ENCODE measurements at places on chromosomes 4 and X. TPM values are rescaled to one million over a fixed set of nuclear protein-coding genes. Genes with fewer than 3 reads are reported as not detected.

DNA sequence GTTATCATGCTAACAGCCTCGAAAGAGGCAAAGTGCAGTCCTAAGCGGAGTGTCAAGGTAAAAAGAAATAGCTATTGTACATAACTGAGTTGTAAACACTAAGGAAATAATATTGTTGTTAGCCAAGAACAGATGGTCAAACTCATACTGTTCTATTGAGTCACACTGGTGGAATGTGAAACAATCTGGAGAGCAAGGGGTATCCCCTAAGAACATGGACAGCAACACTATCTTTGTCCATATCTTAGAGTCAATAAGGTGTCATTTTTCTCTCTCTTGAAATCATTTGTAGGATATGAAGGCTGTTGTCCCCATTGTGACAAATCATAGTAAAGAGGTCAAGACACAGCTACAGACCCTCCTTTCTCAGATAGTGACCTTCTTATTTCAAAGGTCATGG, 4.5 kb upstream of the PDGFC start:
- DNase-seq = peak; percentile 34

POF1B gene
- not detected for total RNA-seq

- DNase-seq = no peak
These were observed 31.5 kb downstream of the GPC3 start for GRCh38 chrX:133953785-133954355.

TMPRSS11B gene
- not detected for total RNA-seq

DNA sequence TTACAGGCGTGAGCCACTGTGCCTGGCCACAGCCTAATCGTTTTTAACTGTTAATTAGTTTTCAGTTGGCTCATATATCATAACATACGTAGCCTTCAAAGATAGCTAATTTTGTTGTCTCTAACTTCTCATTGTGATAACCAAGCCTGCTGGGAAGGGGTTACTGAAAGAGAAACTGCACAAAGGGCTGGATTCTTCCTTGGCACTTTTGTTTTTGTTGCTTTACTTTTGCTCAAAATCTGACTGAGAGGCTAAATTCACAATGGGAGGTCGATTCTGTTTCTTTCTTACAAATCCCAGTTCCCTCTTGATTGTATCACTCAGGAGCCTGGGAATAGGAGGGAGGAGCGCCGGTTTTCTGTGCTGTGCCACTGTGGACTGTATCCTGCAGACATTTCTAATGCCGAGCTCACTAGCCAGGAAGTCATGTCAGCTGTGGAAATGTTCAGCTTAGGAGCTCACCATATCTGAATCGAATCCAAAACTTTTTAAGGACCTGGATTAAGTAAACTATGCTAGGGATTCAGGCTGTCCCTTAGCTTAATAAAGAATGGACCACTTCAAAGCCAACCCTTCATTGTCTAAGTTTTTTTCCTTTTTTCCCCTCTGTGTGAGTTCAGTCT, 120.5 kb upstream of the FAT1 start:
- peak; percentile 27 for DNase-seq

DNA sequence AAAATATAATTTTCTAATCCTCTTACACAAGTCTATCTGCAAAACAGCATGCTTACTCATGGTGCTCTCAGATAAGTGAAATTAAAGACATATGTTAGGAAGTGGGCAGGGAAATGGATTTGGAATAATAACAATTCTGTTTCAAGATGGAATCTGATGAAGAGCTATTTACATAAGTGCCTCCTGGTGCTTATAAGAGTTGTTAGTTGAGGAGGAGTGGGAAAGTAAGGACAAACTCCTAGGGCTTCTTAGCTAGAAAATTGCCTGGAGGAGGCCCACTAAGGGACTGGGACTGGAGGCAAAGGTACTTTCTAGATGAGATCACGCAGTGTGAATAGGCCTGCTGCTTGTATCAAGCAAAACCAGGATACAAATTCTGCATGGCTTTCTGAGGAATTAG, 939.8 kb downstream of the GLUD2 start:
- peak; percentile 1 for DNase-seq

TLR8 gene
- total RNA-seq = not detected

MSANTD1 gene
- 0.23 TPM for total RNA-seq

DNA sequence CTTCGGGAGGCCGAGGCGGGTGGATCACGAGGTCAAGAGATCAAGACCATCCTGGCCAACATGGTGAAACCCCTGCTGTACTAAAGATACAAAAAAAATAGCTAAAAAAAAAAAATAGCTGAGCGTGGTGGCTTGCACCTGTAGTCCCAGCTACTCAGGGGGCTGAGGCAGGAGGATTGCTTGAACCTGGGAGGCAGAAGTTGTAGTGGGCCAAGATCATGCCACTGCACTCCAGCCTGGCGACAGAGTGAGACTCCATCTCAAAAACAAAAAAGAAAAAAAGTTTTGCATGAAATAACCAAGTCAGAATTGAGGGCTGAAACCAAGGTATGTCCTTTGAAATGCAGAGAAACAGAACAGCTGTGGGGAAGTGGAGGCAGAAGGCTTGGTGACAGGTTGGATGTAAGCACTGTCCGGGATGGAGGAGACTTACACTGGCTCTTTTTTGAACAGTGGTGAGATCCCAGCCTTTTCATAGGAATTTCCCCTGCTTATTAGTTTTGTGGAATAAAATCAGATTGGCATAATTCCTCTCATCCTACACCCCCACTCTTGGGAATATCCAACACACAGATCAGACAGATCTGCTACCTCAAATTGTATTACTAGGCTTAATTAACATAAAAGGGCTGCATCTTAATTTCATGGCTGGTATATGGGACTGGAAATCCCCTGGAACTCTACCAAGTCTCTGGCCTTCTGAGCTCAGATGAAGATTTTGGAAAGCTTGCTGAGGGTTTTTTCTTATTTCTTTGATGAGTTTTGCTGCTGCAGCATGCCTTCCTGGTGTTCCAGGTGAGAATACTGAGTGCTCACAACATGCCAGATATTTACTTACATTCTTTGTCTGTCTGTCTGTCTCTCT, 18.8 kb upstream of the C4orf36 start:
- DNase-seq = no peak

DNA sequence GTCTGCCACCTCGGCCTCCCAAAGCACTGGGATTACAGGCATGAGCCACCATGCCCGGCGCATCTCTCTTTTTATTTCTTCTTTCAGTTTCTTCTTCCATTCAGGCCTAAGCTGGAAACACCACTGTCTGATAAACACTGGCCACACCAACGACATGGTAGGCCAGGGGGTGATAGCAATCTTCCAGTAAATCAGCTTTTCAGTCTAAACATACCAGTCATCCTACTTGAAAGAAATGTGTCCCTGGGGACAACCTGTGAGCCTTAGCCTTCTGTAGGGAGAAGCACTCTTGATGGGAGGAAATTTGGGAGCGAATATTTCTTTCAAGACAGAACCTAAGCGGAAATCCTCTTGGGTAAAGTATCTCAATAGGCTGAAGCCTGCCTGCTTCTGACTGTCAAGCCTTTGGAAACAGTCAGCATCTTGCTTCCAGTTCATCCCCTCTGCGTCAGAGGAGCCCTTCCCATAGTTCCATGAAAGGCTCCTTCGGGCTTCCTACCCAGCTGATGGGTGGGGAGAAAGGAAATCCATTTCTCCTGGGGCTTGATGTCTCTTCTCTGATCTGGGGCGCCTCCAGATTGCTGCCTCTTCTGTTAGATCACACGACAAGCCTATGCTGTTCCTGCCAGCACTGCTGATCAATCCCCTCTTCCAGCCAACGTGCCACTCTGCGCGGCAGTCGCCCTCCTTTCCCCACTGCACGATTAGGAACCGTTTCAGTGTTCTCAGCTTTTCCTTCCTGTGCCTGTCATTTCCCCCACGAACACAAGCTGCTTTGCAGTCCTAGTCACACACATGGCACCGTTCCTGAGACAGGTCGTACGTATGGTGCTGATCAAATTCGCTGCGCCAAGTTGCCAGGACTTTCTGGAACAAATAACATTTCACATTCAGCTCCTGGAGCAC, 49.5 kb upstream of the CBR4 start:
- no peak for DNase-seq
